ENCODE measurements at places on chromosomes 2 and 18.

DNA sequence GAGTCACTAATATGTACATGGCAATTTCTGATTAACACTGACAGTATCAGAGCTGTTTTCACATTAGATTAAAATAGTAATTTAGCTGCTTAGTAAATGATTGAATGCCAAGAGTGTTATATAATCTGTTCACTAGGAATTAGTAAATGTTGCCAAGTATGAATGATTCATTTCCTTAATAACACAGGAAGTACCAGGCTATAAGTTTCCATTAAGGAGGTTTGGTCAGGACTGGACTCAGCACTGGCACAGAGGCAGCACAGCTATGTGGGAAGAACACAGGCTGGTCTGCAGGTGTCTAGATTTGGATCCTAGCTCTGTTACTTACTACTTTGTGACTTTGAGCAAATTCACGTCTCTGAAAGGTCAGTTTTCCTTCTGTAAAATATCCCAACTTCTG is 97.2 kb downstream of the TDRD15 start:
- no peak for DNase-seq

DNA sequence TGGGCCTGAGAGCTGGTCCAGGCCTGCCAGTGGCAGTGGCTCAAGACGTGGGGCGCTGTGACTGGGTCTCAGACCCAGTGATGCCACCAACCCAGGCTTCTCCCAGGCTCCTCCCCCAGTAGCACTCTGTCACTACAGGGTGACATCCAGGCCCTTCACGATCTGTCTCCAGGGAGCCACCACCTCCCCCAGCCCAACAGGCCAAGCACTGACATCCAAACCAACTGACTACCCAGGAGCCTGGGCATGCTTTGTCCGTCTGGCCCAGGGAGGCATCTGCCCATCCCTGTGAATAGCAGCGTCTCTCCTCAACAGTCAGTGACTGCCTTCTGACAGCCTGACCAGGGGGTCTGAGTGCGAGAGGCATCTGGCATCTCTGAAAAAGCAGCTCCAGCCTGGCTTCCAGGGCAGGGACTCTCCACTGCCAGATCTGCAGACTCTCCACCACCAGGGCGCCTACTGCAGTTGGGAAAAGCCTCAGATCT is 13.0 kb downstream of the TEX44 start:
- DNase-seq = no peak

DNA sequence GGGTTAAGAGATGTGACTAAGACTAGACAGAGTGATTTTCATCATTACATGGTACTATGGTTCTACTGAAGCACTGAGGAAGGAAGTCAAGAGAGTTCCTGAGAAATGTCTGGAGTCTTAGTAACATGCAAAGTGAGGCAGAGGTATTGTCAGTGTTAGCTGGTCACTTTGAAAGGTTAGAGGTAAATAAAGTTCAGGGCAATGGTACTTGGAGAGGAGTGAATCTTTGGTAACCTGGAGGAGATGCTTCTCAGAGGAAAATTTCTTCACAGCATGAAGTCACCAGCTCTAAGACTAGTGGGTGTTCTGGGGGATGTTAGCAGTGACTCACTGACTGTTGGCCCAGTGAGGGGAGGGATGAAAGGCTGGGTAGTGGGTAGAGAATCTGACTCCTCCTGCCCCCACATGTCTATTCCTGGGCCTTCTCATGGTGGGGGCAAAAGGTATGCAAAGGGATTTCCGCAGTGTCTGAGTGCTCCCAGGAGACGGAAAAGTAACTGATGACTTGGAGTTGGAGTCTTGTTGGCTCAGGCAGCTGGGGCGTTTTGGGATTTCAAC is 23.3 kb upstream of the IL1RN start:
- DNase-seq = peak; percentile 25

- DNase-seq = no peak
Measured at GRCh38 chr2:222142027-222142426, 156.8 kb downstream of the PAX3 start.

DNA sequence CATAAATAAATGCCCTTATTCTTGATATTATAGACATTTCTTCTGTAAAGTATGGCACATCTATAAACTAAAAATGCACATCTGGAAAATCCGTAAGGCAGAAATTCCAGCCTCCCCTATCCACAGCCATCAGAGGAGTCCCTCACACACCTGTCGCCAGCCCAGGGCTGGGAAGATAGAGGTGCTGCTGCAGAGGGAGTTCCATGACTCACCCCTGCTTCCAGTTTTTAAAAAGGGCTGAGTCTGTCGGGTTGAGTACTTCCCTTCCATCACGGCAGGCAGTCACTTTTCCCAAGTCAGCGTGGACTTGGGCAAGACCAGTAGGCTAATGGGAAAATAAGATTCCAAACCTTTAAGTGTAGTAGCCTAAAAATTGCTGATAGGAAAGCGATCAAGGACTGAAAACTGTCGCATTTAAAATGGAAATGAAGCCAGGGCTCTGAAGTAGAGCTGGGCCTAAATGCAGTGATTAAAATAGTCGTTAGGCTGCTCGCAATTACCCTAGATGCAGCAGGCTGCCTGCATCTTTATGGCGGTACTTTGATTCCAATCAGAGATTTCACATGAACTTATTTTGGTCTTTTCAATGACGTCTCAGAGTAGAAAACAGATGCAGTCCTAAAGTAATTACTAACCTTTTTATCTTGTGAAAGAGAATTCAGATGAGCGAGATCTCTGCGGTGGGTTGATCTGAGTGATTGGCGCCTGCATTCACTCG is 280.5 kb downstream of the AGAP1 start:
- DNase-seq = no peak

- no peak for DNase-seq
Measured at GRCh38 chr2:190696792-190697398, 48.0 kb downstream of the NAB1 start.

- DNase-seq = no peak
Measured at GRCh38 chr2:182585430-182585829, 130.6 kb upstream of the DNAJC10 start.

DNA sequence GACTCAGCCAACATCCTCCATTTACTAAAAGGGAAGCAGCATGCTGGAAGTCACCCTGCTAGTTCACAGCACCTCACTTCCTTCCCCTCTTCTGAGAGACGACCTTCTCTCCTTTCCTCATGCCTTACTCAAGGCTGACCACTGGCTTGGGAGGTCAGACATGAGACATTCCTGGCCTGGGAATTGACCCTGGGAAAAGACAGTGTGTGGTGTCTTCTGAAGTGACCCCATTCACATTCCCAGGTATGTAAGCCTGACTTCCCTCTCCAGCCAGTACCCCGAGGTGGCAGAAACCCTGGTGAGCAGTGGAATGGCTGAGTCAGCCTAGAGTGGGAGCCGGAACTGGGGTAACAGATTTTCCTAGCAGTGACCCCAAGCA is 92.4 kb downstream of the PLB1 start:
- DNase-seq = no peak

DNA sequence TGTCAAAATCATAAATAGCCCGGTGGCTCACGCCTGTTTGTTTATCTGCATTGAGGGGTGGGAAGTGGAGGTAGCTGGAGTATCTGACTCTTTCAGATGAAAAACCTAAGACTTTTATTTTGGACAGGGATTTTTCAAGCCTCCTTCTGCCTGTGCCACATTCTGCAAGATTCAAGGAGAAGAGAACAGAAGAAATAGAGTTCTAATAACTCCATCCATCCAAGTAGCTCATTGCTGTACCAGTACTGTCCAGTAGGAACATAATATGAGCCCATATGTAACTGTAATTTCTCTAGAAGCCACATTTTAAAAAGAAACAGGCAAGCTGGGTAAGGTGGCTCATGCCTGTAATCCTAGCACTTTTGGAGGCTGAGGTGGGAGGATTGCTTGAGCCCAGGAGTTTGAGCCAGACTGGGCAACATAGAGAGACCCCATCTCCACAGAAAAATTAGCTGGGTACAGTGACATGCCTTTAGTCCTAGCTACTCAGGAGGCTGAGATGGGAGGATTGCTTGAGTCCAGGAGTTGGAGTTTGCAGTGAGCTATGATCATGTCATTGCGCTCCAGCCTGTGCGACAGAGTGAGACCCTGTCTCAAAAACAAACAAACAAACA is 35.4 kb upstream of the NT5DC4 start:
- no peak for DNase-seq

DNA sequence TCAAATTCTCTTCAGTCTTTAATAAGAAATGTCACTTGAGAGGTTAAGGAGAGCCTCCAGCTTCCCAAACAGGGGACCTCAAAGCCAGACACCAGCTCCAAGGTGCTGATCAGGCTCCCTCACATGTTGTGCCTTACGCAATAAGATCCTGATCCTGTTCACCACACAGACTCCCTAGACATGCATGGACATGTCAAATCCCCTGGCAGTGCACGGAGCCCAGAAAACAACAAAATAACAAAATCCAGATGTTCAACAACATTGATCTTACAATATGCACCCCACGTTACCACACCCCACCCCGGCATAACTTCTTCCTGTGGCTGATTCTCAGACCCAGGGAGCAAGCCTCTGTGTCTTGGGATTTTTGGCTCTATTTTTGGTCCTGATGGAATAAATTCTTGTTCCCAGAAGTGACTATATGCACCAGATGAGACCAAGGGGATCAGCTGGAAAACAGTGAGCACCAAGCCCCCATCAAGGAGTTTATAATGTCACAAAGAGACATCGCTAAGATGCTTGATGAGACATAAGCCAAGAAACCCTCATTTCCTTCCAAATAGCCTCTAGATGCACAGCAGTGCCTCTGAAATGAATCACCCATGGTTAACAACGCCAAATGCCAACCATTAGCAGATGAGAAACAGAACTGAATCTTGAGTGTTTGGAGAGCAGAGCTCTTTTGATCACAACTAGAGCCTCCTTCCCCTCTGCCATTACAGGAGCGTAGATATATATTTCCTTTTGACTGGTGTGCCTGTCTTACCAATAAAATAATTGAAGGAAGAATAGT is 198.2 kb downstream of the PRKCE start:
- DNase-seq = no peak

GRCh38 chr2:220748875-220749479 is 823.1 kb downstream of the EPHA4 start:
- DNase-seq = no peak

DNA sequence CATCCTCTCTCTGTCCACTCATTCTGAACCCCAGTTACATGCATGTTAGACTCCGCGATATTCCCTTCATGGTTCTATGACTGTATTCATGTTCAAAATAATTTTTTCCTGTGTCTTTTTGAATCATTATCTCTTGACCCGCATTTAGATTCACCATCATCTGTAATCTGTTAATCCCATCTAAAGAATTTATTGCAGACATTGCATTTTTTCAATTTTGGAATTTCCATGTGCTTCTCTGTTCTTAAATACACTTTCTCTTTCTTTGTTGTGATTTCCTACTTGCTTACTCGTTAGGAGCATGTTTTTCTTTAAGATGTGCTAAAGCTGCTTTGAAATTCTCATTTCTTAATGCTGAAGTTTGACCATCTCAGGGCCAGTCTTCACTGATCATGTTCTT is 122.2 kb downstream of the ATP9B start:
- DNase-seq = no peak

DNA sequence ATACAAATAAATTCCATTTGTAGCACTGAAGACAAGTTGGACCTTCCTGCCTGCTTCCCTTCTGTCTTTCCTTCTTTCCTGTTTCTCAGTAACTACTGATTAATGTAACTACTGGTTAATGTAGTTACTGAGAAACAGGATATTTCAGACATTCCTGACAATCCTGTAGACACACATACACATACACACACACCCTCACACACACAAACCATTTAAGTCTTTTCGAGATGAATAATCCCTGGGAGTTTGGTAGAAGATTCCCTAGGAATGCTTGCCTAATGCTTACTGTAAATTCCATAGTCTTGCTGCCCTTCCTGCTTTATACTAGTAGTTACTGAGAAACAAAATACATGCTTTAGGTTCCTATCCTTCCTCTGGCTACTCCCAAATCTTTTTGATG is 83.9 kb downstream of the PIK3C3 start:
- DNase-seq = no peak

- no peak for DNase-seq
Measured at GRCh38 chr2:152581360-152581759, 135.9 kb downstream of the PRPF40A start.

DNA sequence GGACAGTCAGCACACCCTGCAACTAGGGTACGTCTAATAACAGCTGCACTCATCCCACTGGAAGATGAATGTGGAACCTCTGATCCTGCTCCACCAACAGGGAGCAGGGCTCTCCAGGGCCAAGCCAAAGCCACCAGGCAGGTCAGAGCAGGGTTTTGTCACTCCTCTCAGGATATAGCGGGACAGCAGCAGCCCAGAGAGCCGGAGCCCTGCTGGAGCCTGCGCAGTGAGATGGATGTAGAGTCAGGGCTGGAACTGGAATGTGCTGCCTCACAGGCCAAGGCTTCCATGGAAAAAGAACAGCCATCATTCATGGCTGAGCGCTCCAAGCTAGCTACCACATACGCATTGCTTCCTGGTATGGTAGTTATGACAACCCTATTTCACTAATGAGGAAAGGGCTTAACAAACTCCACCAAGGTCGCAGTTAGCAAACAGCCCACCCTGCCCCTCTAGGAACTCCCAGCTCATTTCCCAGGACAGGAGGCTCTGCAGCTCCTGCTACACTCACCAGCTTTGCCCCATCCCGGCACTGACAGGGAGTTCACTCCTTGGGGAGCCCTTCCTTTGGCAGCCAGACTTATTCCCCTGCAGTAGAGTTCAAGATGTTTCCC is 85.2 kb downstream of the HS1BP3 start:
- DNase-seq = no peak

DNA sequence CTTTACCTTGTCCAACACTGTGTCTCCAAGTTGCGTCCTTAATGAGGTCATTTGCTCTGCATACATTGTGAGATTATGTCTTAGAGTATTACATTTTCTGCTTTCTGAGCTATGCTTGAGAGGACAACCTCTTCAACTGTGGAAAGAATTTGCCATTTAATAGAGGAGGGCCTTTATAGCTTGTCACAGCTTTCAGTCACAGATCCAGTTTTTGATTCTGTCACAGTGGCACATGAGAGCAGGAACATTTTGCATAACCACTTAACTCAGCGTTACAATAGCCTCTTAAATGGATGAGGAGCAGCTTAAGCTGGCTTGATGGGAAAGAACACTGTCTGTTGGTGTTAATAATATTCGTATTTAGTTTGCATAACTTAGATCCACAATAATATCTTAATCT is 63.0 kb downstream of the RHBDD1 start:
- DNase-seq = no peak

- DNase-seq = no peak
Measured at GRCh38 chr18:55485666-55486065, 102.3 kb downstream of the TCF4 start.

- no peak for DNase-seq
Measured at GRCh38 chr2:27303093-27304025, 4.9 kb downstream of the UCN start.

DNA sequence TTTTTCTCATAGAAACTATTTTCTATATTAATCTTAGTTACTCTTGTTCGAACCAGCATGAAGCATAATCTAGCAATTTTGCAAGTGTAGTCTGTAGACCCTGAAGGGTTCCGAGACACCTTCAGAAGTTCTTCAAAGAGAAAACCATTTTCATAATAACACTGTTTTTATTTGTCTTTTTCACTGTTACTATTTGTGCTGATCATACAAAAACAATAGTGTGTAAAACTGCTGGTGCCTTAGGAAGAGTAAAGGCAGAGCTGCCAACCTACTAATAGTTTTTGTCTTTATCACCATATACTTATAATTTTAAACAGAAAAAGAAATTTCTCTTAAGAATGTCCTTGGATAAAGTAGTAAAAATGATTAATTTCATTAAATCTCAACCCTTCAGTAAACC is 218.9 kb downstream of the ZNF385B start:
- DNase-seq = no peak

- DNase-seq = no peak
Measured at GRCh38 chr2:99899882-99900281, 242.5 kb downstream of the AFF3 start.

- DNase-seq = no peak
Measured at GRCh38 chr2:42324949-42325348, 36.1 kb downstream of the COX7A2L start.

GRCh38 chr2:137420744-137421143 is 543.5 kb upstream of the HNMT start:
- DNase-seq = no peak
